ENCODE measurements at places on chromosomes 6 and 20. TPM values are rescaled to one million over a fixed set of nuclear protein-coding genes. Genes with fewer than 3 reads are reported as not detected.

The OXT gene
- total RNA-seq: not detected

The NMBR gene
- not detected for total RNA-seq

The GRIK2 gene
- 0.19 TPM for total RNA-seq

The MEP1A gene
- not detected for total RNA-seq

The CST1 gene
- not detected for total RNA-seq

The C6orf58 gene
- not detected for total RNA-seq

The ARMH2 gene
- 2.2 TPM for total RNA-seq
